ENCODE measurements at places on chromosomes 13 and 19.

GRCh38 chr13:80131204-80131603, 209.7 kb downstream of the SPRY2 start:
- DNase-seq, result peak; percentile 60

DNA sequence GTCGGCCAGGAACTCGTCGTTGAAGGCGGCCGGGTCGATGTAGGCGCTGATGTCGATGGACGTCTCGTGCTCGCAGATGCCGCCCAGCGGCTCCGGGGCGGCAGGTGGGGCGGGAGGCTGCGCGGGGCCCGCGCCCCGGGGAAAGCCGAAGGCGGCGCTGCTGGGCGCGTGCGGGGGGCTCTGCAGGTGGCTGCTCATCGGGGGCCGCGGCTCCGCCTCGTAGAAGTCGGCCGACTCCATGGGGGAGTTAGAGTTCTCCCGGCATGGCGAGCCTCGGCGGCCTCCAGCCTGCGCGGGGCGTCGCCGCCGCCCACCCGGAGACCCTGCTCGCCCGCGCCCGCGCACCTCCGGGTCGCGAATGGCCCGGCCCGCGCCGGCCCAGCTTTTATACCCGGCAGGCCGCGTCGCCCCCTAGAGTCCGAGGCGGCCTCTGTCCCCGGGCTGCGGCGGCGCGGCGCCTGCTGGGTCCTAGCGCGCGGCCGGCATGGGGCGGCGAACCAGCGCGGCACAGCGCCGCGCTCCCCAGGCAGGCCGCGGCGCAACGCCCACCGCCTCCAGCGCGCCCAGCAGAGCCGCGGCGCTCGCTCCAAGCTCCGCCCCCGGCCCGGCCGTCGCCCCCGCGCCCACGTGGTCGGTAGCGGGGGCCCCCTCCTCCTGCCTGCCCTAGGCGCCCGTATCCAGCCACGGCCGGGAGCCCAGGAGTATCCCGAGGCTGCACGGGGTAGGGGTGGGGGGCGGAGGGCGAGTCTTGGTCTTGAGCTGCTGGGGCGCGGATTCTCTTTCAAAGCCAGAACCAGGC, at the start of gene CEBPA:
TSS of gene CEBPA (minus strand) at position 360 of the 799 bp plus-strand sequence. CDS start at position 240, 120 bp downstream.
- DNase-seq, result peak; percentile 68

DNA sequence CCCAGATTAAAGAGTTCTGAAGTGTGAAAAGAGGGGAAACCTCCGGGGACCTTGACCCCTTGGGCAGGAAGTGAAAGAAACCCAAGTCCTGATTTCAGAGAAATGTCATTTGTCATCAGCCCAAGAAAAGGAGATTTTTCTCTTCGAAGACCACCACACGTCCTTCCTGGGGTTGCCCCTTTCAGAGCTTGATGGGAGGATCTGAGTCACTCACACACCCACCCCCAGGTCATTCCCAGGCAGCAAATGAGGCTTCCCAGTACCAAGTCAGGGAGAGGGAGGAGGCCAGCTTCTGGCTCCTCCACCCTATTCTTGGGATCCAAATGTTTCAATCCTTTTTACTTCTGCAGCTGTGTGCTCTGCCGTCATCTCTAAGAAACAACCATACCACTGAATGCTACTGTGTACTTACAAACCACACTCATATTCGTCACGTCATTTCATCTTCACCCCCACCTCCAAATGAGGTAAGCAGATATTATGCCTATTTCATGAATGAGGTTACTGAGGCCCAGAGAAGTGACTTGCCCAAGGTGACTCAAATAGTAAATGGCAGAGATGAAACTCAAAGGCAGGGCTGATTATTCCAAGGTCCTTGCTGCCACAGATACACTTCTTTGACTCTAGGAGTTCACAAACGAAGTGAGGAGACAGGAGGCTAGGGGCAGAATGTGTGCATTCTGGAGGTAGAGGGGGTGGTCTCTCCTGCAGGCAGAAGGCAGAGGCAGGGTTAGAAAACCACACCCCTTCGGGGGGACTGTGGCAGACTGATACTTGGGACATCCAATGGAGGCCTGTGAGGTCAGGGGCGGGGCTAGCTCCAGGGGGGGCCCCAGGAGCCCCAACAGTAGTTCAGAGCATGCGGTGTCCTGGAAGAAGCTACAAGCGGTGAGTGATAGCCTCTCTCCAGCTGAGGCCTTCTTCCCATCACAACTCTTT, 5.0 kb upstream of the KMT2B start:
- DNase-seq, result no peak

DNA sequence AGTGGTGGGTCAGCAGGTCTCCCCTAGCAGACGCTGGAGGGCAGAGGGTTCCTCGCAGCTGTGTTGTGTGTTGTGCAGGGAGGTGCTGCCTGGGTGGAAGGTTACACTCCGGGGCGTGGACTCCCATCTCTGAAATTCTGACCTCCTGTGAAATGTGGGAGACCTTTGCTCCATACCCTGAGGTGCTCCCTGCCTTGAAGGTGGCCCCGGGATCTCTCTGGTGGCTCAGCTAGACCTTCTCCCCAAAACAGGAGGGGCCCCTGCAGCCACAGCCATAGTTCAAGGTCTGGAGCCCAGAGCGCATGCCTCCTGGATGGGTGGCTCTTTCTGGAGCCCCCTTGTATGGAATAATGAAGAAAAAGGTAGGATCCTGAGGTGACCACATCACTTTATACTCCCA, 70.2 kb downstream of the SOX1 start:
- DNase-seq, result no peak

DNA sequence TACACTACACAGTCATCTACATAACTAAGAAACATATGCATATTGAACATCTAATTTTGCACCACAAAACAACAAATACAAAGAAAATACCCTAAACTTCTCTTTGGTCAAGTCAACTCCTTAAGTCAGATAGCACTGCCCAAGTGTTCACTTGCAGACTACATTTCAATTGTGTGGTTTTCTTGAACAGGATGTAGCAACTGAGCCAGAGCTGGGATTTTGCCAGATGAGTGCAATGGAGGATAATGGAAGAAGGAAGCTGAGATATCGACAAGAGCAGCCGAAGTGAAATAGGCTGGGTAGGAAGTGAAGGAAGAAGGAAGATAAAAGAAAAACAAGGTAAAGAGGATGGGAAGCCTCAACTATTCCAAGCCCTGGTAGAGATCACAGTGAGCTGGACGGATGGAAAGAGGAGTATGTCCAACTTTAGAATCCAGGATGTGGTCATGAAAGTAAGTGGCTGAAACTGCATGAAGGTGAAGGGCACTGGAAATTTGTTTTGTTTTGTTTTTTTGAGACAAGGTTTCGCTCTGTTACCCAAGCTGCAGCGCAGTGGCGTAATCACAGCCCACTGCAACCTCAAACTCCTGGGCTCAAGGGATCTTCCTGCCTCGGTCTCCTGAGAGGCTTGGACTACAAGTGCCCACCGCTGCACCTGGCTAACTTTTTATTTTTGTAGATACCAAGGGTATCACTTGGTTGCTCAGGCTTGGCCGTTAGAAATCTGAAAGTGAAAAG, 15.0 kb downstream of the NUFIP1 start:
- DNase-seq, result no peak

- peak; percentile 74 for DNase-seq
Measured at GRCh38 chr19:17766543-17767131, 15.4 kb downstream of the FCHO1 start.

GRCh38 chr13:109251956-109252355, 534.4 kb downstream of the IRS2 start:
- no peak for DNase-seq

- DNase-seq, result no peak
Measured at GRCh38 chr13:109954441-109954840, 168.1 kb upstream of the IRS2 start.

DNA sequence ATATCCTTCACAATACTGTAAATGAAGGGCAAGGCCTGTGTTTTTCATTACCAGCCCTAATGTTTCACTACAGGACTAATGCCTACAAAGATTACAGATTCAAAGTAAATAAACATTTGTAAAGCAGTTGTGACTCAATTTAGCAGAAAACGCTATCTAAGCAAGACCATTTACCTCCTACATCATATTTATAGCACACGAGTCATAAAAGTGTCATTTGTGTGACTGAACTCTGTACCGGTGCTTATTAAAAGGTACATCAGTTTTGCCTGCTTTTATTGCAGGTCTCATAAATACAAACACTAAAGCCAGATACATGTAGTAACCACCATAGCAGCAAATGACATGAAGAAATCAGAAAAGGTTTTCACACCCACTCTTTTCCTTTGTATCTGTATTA, 61.5 kb upstream of the SLC15A1 start:
- DNase-seq, result no peak

DNA sequence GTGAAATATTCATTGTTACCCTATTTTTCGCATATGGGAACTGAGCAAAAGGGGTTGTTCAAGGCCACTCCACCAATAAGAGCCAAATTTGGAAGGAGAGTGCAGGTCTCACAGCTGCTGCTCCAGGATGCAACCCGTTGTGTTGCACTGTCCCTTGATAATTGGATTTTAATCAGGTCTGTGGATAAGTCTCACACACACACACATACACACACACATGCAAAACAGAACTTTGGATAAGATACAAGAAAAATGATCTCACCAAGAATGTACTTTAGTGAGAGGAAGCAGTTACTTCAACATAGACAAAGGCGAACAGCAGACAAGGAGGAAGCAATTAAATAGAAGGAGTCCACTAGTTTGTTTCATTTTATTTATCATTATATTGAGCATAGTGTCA, 127.3 kb upstream of the EDNRB start:
- DNase-seq, result no peak

DNA sequence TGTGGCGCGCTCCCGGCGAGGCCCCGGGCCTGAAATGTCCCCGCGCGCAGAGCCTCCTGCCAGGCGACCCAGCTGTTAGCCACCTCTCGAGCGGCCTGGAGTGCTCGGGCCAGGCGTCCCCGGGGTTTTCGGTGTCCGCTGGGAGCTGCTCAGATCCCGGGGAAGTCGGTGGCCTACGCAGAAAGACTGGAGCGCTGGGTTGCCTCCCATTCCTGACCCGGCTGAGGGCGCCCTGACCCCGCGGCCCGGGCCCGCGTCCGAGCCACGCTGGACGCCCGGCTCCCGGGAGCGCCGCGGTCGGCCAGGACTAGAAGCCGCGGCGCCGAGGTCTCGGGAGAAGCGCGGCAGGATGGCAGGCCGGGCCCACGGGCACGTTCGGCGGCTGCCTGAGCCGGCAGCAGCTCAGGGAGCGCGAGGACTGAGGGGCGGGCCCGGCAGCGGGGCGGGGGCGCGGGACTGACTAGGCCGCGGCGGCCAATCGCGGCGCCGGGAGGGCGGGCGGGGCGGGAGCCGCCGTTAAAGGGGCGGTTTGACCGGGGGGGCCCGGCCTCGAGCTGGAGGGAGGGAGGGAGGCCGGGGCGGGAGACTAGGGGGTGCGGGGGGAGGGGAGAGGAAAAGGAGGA, 1.3 kb upstream of the ZIC2 start:
- DNase-seq, result peak; percentile 90

- no peak for DNase-seq
Measured at GRCh38 chr19:18477042-18477779, 39.3 kb upstream of the ISYNA1 start.

DNA sequence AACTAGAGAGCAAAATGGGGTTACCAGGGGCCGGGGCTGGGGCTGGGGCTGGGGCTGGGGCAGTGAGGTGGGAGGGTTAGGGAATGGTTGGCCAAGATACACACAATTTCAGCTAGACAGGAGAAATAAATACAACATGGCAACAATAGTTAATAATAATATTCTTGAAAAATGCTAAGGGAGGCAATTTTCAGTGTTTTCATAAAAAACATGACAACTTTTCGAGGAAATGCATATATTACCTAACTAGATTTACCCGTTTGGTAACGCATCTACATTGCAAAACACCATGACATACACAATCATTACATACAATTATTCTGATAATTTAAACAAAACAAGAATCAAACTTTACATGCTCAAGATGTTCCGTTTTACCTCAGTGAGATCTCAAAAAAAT, 12.2 kb downstream of the RFPL4AL1 start:
- DNase-seq, result no peak

DNA sequence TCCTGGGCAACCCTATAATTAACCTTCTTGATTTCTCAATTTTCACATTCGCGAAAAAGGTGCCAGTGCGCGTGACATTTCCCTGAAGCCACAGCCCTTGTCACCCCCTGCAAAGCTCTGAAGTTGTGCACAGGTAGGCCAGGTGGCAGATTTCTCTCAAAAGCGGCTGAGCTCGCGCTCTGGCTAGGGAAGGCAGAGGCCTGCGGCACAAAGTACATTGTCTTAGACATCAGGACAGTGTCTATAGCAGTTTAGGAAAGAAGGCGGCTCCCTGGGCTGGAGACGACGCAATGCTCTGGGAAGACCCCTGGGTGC, 42.9 kb upstream of the ZNF14 start:
- no peak for DNase-seq

DNA sequence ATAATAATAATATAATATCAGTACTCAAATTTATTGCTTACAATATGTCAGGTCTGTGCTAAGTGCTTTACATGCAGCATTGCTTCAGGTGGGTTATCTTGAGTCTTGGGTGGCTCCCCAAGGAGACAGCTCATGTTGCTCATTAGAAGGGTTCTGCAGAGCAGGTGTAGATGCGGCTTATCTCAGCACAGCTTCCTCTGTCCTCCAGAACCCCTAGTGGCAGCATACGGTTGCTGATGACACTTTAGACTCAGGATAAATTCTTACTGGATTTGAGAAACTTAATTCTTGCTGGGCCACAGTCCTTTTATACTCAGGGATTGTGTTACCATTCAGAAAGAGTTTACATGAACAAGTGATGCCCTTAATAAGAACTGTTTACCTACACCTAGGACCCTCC, 8.9 kb downstream of the COG3 start:
- peak; percentile 8 for DNase-seq

- no peak for DNase-seq
Measured at GRCh38 chr19:42207767-42208271, 9.7 kb downstream of the DEDD2 start.

GRCh38 chr13:34349091-34349722, 531.3 kb downstream of the RFC3 start:
- no peak for DNase-seq

DNA sequence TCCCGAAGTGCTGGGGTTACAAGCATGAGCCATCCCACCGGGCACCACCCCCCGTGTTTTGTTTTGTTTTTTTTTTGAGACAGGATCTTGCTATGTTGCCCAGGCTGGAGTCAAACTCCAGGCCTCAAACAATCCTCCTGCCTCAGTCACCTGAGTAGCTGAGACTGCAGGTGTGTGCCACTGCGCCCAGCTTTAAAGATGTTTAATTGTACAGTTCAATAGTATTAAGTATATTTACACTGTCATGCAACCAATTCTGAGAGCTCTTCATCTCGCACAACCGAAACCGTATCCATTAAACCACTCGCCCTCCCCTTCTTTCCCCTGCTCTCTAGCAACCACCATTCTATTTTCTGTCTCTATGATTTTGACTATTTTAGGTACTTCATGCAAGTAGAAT, 15.6 kb downstream of the NUCB1 start:
- DNase-seq, result no peak

- no peak for DNase-seq
Measured at GRCh38 chr13:44218501-44219240, 155.0 kb upstream of the SERP2 start.

- DNase-seq, result no peak
Measured at GRCh38 chr19:34171539-34171876, 796 bp upstream of the LSM14A start.

- DNase-seq, result no peak
Measured at GRCh38 chr13:74645586-74645985, 511.4 kb upstream of the KLF12 start.

Measured in cerebellar cortex (tissue), 1 donor.